PC-3 (cell line): ENCODE measurements at places on chromosomes 5 and 9. TPM values are rescaled to one million over a fixed set of nuclear protein-coding genes. Genes with fewer than 3 reads are reported as not detected.
A peak's percentile ranks its signal among the peaks of the same experiment; 100 is the strongest.

- no peak for DNase-seq
Observed at GRCh38 chr9:3646226-3646625, 120.4 kb upstream of the RFX3 start.

- DNase-seq = no peak
Observed at GRCh38 chr5:38420246-38420645, 136.2 kb downstream of the LIFR start.

- no peak for DNase-seq
Observed at GRCh38 chr9:133237035-133237731, 28.1 kb upstream of the OBP2B start.

- peak; percentile 83 for DNase-seq
Observed at GRCh38 chr5:151612689-151613427, 21.7 kb upstream of the FAT2 start.

LCN12 gene
- 0.55 TPM in 1 of 2 replicates, not detected in the other for total RNA-seq

SLC6A7 gene
- total RNA-seq = 0.29 and 0.35 TPM in 2 replicates

ENTPD8 gene
- total RNA-seq = 0.17 TPM in 1 of 2 replicates, not detected in the other
